Astrocyte (in vitro differentiated cells and primary cell): ENCODE measurements at places on chromosomes 7 and 10.

DNA sequence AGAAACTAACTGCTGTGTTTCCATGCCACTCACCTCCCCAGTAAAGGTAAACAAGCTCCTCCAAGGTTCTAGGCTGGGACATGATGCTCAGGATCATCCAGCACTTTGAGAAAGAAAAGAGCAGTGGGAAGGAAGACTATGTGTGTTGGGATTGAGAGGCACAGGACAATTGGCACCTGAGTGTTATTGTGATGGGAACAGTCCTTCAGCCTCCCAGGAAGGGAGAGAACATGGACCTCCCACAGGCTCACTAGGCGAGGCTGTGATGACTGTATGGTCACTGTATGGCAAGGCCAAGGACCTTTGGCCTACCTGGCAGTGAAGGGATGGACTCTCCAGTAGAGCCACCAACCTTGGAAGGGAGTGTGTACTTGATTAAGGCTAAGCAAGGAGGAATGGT, 123.2 kb upstream of the UNC5B start:
- no peak for DNase-seq

GRCh38 chr7:128210590-128211570, 30.2 kb upstream of the LEP start:
- no peak for DNase-seq

- no peak for DNase-seq
Observed at GRCh38 chr10:69338133-69338456, 59.8 kb downstream of the HK1 start.

- no peak for DNase-seq
Observed at GRCh38 chr10:102735065-102735562, 8.6 kb upstream of the WBP1L start.

- DNase-seq: no peak
Observed at GRCh38 chr10:80382989-80383388, 25.4 kb upstream of the PRXL2A start.
